ENCODE measurements at places on chromosomes 7 and 10. TPM values are rescaled to one million over a fixed set of nuclear protein-coding genes. Genes with fewer than 3 reads are reported as not detected.

Gene TRIM50
- total RNA-seq = not detected

Gene STK31
- total RNA-seq = not detected

Gene PRF1
- total RNA-seq = not detected

Gene AKR1E2
- total RNA-seq = 22.6 TPM

Gene PIP
- not detected for total RNA-seq

Gene SFR1
- total RNA-seq = 7.4 TPM

Gene PDK4
- total RNA-seq = under 0.01 TPM

All from smooth muscle cell of the umbilical artery (primary cell).